ENCODE measurements at places on chromosomes 6 and 20.

GRCh38 chr6:133644892-133645619, 243.9 kb upstream of the TCF21 start:
- no peak for DNase-seq

DNA sequence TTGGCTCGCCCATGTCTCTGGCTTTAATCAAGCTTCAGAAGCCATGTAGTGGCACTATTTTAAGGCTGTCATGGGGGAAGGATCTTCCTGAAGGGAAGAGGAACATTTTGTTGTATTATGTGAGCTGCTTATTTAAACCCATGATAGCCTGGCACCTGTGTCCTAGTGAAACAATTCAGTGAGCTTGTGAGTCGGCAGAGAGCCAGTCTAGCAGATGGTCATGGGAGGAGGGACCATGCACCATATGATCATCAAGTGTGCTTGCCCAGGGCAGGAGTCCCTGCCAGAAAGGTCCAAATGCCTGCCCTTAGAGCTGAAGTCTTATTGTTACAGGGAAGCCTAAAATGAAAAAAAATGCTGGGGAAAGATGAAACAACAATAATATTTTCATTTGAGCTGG, 132.9 kb downstream of the PRDM13 start:
- no peak for DNase-seq

DNA sequence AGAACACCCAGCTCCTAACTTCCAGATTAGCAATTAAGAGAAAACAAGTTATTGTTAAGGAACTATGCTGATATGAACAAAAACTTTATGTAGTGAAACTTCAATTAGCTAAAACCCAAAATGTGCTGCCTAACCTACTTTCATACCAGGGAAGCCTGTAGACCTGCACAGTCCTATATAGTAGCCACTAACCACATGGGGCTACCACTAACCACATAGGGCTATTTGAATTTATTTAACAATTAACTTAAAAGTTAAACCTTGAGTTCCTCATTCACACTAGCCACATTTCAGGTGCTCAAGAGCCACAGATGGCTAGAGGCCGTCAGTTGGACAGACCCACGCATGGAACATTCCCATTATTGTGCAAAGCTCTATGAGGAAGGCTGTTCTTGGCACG, 72.4 kb upstream of the LAMP5 start:
- DNase-seq: no peak

DNA sequence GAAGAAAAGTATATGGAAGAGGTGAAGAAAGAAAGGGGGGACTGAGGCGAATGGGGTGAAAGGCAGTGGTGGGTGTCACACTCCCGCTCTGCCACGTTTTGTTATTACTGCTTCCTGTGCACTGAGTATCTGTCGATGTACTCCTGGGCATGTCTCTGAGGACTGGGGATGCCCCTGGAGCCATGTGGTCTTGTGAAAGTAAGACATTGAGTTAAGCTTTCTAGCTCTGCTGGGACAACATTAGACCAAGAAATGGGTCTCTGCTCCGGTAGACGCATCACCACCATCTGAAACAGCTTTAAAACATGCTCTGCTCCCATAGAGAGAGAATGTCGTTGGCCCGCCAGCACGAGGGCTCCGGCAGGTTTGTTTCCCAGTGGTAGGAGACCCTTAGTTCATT, 40.0 kb downstream of the IRF4 start:
- no peak for DNase-seq

DNA sequence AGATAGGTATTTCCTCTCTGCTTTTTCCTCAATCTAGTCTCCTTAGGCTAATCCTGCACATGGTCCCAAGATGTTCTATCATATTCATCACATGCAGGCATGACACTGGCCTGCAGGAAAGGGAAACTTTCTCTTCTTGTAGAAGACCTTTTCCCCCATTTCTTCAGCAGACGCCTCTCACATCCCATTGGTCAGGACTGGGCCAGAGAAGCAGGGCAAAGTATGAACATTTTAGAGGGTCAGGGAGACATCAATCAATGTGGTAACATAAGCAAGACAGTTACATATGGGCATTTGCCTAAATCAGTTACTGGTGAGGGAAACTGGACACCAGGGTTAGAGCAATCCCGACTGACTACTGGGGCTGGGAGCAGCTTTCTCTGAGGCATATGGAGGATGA, 90.1 kb downstream of the CRYBG1 start:
- DNase-seq: no peak

DNA sequence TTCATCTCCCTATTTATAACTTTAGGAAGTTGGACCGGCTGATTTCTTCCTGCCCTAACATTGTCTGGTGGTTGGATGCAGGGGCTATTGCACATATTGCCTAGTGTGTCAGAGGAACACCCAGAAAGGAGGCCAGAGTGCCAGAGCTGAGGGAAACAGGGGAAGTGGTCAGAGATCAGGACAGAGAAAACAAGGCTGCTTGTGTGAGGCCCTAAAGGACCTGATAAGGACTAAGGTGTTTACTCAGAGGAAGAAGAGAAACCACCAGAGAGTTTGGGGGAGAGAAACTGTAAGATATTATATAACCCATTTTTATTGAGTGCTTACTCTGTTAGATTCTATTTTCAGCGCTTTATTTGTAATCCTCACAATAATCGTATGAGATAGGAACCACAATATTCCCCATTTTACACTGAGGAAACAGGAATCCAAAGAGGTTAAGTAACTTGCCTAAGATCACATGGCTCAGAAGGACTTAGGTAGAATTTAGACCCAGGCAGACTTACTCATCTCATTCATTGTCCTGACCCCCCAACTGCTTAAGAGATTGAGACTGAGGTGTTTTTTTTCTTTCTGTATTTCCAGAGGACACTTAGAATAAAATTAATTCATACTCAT, 54.0 kb upstream of the REV3L start:
- no peak for DNase-seq

DNA sequence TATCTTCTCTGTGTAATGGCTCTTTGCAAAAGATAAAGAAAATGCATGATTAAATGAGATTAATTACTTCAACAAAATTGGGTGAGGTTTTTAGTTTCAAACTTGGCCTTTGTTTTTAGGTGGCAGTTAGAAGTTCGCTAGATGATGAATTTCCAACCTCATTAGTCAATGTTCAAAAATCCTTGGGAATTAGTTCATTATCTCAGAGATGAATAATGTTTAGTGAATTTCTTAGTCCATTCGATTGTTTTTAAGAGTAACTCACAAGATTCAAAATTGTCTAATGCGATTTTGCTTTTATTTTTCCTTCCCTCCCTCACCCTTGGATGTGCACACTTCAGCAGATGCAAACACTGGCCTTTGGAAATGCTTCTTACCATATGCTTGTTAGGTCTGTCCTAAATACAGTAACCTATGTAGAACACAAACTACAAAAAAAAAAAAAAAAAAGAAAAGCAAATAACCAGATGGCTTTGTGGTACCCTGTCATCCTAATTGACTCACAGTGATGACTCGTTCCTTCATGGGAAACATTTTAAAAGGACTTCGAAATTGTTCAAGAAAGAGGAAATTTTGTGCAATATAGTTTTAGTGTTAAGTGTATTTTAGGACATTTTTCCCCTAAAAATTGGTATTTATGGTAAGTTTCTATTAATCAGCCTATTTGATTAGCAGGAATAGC, 66.7 kb downstream of the FAM229B start:
- no peak for DNase-seq

DNA sequence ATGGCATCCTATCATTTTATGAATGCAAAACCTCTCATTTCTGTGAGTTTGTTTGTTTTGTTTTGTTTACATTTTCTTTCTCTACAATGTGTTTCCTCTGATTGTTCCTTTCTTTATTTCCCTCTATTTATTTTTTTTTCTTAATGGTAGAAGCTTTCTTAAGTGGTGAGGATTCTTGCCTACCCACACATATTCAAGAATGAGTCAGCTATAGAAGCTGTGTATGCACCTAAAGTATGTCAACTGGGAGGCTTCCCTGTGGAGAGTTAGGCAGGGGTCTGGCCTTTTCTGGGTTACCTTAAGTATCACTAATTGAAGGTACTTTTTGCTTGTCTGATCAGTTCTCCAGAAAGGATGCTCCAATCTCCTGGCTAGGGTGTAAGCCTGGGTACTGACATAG, 354.0 kb downstream of the ESR1 start:
- DNase-seq: no peak

DNA sequence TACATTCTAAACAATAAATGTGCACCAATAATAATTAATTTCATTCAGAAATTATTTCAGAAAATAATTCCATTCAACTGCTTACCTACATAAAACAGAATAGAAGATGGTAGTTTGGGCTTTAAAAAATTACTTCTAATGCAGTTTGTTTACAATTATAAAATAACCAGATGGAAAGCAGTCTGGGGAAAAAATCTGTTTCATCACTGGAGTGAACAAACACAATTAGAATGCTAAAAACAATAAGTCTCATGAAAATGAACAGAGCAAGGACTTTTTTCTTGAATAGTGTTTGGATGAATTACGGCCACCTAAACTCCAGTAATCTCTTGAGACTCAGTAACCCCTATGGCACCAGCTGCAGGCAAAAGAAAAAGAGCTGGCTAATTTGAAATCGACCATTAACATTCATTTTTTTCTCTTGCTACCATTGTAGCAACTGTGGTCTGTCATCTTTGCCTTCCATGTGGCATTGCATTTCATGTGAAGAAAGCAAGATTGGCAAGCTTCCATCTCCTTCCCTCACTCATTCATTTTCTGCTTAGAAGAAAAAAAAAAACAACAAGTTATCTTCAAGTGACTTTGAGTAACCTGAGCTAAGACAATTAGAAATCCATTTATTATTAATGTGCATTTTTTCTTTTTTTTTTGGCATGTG, 88.4 kb upstream of the CEP85L start:
- DNase-seq: no peak

DNA sequence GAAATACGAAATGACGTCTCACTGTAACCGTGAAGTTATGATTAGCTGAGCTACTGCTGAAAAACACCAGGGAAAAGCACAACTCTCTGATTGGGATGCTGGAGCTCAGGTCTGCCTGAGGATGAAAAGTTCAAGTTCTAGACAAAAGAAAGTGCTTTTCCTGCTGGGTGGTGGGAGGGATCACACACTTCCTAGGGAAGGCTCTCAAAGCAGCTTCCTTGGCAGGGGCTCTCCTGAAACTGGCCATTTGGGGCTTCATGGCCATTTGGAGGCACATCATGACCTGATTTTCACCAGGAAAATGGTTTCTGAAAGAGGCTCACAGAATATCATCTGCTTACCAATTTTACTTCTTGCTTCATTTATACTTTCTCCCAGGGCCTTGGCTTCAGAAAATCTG, 97.1 kb upstream of the KCNK16 start:
- no peak for DNase-seq

All from CD4-positive, alpha-beta T cell treated with Interleukin-4 for 1 hour (primary cell).